AML-193 (cell line): ENCODE measurements at places on chromosomes 11 and 22.

- no peak for DNase-seq
These were observed 155.8 kb upstream of the POU2AF2 start for GRCh38 chr11:111089759-111090158.

DNA sequence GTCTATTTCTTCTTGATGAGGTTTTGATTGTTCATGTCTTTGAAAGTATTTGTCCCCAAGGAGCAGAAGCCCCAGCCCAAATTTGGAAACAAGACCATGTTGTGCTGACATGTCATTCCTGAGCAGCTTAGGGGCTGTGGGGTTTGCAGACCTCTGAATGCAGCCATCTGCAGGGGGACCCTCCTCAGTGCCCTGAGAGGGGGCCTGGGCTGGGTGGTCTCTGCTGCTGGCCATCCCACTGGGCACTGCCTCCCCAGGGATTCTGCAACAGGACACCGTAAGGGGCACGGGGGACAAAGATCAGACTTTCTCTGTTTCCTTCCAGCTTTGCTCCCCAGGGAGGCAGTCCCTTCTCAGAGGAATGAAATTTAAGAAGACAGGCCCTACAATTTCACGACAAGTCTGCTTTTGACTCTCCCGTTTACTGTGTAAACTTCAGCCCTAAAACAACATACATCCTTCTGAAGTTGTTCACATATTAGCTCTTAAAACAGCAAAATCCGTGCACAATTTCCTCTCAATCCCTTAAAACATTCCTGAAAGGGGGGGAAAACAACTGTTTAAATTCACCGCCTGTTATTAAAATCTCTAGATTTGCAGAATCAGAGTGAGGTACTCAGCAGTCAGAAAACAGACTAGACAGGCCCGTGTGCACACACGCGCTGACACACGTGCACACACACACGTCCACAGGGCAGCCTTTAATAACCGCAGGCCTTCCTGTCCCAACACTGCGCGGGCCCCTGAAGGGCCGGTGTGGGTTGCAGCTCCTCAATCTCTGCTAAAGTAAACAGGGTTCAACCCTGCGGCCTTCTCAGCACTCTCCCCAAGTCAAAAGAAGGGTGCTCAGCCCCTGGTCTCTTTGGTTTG lies 109.8 kb downstream of the KCNQ1 start:
- DNase-seq: no peak

DNA sequence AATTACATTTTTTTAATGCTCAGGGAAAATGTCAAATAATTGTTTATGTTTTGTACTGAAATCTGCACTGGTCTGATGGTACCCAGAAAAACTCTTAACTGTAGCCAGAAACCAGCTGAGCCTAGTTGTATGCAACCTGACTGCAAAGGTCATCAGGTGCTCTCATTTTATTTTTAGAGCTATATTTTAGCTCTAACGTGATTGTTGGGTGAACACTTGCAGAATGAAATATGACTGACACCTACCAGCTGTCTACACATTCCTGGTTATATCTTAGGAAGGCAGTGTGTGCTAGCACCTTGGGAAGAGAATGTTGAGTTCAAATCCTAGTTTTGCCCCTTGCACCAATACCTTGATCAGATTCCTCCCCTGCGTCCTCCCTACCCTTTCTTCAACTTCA lies 23.6 kb downstream of the PTPRJ start:
- DNase-seq: no peak

DNA sequence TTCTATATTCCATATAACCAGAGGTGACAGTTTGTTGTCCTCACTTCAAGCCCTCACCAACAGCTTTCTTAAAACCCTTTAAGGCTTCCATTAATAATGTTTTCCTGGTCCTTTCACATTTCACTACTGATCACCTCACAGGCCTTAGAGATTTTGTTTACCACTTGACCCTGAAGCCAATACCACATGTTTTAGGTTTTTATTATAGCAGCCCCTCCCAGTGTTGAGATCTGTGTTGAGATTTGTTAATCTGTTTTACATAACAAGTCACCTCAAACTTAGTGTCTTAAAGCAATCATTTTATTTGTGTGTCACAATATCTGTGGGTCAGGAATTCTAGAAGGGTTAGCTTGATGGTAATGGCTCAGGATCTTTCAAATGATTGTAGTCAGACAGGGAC lies 49.9 kb downstream of the FAR1 start:
- DNase-seq: no peak

GRCh38 chr11:88293931-88294330 lies 43.6 kb downstream of the CTSC start:
- no peak for DNase-seq

GRCh38 chr11:59544869-59545178 lies 33.5 kb downstream of the OR4D9 start:
- no peak for DNase-seq
